ENCODE measurements at places on chromosomes 16 and 17. TPM values are rescaled to one million over a fixed set of nuclear protein-coding genes. Genes with fewer than 3 reads are reported as not detected.

TBC1D3K gene
- not detected for total RNA-seq

NPIPA8 gene
- 0.93 TPM for total RNA-seq

DCTPP1 gene
- 26.8 TPM for total RNA-seq

SLC5A2 gene
- not detected for total RNA-seq

CCL7 gene
- 1.3 TPM for total RNA-seq
